NCI-H1092 treated with DMSO at 0.1 percent for 48 hours (cell line): ENCODE measurements at places on chromosomes 4 and X.

DNA sequence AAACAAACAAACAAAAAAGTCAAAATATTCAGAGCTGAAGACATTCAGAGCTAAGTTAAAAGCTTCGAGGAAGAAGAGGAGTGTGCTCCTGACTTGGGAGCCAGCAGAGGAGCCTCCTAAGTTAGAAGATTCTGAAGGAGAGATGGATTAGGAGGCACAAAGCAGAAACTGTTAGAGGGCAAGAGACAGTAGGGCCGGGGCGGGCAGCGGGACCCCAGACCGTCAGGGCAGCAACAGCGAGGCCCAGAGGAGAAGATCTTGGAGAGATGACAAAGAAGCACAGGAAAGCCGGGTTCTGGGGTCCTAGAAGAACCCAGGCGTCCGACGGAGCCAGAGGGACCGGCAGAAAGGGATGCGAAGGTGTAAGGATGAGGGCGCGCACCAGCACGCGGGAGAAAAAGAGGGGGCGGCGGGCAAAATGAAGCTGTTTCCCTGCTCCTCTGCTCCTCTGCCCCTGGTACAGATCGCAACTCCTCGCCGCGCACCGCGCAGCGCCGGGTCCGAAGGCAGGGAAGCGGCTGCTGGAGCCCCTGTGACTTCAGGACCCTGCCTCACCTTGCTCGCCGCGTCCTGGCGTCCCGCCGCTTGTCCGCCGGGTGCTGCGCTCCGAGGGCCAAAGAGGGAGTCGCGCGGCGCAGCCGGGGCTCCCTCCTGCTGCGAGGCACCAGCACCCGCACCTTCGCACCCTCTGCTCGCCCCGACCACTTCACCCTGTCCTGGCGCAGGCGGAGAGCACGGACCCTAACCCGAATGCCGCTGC, 477 bp downstream of the KLHL13 start:
- DNase-seq = peak; percentile 47

- DNase-seq = peak; percentile 6
These were observed 64.8 kb downstream of the TBC1D9 start for GRCh38 chr4:140691369-140691768.

DNA sequence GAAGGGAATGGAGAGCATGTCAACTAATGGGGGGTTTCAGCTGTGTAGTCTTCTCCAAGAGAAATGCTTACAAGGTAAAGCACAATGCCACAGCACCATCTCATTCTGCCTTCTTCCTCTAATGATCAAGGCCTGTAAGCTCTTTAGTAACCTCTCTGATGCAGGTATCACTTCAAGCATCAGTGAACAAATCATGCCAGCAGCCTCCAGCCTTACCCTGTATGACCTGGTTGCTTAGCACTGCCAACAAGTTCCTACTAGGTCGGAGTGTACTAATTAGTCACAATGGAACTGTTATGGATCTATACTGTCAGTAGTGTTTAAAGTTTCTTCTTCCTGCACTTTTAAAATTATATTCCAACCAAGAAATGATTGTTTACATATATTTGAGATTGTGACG, 197.7 kb downstream of the GRID2 start:
- DNase-seq = no peak

GRCh38 chrX:23888887-23889501, 18.7 kb downstream of the APOO start:
- no peak for DNase-seq

DNA sequence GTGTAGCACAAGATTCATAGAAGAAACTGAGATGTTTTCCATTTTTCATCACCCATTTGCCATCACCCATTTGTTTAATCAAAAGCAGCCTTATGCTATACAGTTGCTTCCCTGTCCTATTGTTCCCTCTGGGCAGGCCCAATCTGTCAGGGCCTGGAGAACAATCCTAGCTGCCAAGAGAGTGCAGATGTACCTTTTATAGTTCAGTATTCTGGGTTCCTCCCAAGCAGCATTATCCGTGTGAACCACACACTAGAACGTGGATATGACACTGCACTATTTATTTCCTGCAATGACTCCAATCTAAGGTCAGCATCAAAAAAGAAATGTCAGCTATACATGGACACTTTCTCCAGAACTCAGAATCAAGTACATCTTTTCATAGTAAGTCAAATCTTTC, 269.0 kb downstream of the ADGRA3 start:
- no peak for DNase-seq

DNA sequence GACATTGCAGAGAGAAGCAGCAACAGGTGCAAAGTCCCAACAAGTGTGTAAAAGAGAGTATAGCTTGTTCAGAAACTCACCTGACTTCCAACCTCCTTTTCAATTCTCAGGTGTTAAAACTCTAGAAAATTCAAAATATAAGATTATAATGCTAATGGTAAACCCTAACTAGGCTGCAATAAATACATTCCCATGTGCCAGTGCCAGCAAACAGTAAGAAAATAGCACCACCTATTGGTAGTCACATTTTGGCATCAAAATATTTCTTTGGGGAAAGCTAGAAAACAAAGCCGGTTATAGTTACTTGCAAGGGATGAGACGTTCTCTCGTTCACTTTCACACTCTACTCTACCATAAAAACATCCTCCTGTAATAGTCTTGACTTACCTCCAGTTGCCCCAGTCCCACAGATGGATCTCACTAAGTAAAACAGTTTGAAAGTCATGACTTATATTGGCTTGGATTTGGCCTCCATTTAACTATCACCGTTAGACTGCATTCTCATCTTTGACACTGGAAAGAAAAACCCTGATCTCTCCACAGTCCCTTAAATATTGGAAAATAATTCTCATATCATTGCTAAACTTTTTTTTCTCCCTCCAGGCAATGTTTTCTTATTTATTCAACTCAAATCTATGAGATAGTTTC, 9.6 kb downstream of the BMP3 start:
- peak; percentile 49 for DNase-seq

DNA sequence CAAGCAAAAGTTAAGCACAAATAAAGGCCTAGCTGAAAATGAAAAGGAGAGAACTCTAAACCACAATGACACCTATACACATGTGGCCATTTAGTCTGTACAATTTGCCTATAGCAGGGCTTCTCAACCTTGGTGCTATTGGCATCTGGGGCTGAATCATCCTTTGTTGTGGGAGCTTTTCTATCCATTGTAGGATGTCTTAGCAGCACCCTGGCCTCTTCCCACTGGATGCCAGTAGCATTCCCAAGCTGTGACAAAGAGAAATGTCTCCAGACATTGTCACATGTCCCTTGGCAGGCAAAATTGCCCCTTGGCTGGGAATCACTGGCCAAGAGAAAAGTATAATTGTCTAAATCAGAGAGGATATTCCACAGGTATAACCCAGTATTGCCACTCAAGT, 13.5 kb upstream of the PRPS2 start:
- DNase-seq = no peak

- no peak for DNase-seq
These were observed 52.3 kb downstream of the C4orf51 start for GRCh38 chr4:145732001-145732815.

DNA sequence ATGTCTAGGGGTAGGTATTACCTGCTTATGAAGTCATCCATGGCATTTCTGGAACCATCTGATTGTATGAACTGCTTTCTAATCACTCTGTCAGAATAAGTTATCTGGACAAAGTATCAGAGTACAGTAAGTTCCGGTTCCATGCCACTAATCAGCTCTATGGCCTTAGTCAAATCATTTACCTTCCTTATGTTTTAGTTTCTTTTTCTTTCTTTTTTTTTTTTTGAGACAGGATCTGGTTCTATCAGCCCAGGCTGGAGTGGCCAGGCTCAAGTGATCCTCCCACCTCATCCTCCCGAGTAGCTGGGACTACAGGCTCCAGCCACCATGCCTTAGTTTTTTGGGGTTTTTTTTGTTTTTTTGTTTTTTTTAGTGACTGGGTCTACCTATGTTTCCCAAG, 11.5 kb downstream of the XIAP start:
- no peak for DNase-seq

GRCh38 chr4:102759831-102760644, 730 bp downstream of the MANBA start:
- DNase-seq = peak; percentile 40

GRCh38 chr4:1948232-1948631, 60.5 kb downstream of the NELFA start:
- DNase-seq = no peak

GRCh38 chr4:28277931-28278330, 1417.3 kb downstream of the STIM2 start:
- no peak for DNase-seq

- no peak for DNase-seq
These were observed 205.1 kb downstream of the RAPGEF2 start for GRCh38 chr4:159307929-159308328.

- no peak for DNase-seq
These were observed 28.8 kb downstream of the KDR start for GRCh38 chr4:55096619-55097018.

DNA sequence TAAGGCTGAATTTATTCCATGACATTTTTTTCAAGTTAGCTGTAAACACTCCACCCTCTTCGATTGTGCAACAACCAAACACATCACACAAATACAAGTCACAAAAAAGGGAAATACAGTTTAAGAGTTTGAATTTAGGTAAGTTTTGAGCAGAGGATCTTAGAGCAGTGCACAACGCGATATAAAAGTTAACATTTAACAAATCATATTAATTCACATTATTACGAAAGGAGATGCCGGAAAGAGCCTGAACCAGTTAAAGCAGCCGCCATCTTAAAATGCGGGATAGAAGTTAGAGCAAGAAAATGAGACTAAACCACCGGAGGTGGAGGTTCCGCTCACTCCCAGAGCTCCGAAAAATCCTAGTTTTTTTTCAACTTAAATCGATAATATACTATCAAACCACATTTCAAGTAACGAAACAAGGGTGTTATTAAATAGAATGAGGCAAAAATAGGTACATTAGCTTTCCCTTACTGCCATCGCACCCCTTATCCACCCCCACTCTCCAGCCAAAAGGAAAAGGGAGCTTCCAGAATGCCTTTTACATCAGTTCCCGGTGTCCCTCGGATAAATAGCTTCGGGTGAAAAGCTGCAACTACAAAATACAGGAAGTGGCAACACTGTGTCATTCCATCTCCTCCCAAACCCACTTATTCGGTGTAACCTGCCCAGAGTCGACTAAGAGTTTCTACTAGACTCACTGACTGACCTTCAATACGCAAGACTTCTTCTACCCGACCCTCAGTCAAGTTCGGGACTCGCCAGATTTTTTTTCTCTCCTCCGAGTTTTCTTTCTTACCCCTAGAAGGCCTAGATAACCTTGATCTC, 1.9 kb downstream of the UBE2D3 start:
- peak; percentile 45 for DNase-seq

DNA sequence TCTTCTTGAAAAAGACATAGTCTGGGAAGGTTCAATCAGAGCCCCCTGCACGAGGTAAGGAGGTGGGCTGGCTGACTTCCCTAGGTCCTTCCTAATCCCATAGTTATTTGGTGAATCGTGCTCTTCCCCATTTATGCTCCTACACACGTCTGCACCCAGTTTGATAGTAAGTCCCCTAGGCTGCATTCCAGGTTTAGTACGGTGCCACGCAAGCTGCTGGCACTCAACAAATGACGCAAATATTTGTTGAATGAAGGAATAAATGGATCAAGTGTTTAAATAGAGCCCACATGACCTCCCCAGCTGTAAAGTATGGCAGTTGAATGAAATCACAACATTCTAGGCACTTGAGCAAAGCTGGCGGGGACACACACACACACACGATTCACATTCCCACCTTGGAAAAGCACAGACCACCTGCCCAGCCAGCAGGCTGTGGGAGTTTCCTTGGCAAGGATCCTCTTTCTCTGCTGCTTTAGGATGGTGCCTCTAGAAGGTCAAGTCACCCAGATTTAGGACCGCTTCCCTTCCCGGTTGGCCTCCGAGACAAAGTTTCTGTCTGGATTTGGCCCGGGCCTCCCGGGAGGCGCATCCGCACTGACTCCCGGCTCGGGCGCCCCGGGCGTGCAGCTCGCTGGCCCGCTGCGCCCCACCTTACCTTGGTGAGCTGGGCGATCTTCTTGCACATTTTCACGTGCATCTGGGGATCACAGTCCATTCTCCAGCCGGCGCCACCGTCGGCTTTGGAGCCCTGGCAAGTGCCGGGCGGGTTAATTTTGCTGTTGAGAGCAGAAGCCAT, 721 bp downstream of the FAM184B start:
- DNase-seq = peak; percentile 89

DNA sequence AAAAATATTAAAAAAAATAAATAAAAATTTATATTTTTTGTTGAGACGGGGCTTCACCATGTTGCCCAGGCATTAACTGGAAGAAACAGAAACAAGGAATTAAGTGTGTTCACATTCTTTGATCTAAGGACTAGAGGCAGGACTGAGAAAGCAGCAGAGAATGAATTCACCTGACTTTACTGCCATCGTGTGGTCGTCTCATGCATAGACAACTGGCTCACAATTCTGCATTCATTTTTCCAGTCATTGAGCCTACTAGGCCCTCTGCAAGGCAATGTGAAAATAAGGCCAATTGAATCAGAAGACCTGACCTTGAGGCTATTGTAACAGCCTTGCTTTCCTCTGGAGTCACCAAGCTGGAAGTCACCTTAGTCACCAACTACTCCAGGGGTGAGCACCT, 37.4 kb downstream of the LHFPL1 start:
- peak; percentile 66 for DNase-seq

DNA sequence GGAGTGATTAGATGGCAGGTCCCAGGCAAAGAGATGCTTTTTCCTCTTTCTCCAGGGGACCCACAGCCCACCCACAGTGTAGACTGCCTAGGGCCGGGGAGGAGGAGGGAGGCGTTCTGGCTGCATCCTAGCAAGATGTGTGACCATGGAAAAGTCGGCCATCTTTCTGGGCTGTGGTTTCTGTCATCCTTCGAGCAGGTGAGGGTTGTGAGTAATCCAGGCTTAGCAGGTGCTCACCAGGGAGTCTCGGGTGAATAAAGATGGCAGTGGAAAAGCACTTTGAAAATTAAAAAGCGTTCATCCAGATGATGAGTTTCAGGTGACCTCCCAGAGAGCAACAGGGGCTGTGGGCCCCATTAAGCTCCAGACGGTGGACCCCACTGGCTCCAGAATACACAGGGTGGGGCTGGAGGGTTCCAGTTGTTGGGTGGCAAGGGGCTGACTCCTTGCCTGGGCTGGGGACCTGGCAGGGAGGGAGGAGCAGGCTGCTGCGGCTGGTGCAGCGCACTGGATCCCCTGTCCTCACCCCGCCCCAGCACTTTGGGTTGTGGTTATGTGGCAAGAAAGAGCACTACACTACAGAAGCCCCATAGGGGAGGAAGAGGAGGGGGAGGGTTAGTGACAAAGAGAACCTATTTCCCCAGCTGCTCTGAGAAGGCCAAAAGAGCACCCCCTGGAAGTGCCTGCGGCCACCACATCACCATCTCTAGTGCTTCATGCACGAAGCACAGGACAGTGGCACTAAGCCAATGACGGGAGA, 23.7 kb downstream of the ELF4 start:
- DNase-seq = no peak

DNA sequence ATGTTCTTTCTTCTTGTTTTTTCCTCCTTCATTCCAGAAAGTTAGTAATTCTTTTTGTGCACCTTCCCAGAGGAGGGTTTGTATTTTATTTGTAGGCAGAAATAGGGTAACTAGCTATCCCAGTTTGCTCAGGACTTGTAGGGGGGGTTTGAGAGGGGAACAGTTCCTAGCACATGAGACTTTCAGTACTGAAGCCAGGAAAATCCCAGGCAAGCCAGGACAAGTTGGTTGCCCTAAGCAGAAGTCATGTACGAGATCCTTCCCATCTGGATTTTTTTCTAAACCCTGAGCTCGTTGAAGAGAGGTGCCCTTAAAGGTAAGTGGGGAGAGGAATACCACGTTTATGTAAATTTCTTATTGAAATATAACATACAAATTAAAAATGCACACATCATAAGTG, 15.6 kb upstream of the TAB3 start:
- no peak for DNase-seq
